NCI-H748 treated with DMSO at 0.1 percent for 48 hours (cell line): ENCODE measurements at places on chromosomes 7 and 10.
A peak's percentile ranks its signal among the peaks of the same experiment; 100 is the strongest.

GRCh38 chr7:53002389-53002788 is 33.0 kb upstream of the POM121L12 start:
- DNase-seq, result no peak

DNA sequence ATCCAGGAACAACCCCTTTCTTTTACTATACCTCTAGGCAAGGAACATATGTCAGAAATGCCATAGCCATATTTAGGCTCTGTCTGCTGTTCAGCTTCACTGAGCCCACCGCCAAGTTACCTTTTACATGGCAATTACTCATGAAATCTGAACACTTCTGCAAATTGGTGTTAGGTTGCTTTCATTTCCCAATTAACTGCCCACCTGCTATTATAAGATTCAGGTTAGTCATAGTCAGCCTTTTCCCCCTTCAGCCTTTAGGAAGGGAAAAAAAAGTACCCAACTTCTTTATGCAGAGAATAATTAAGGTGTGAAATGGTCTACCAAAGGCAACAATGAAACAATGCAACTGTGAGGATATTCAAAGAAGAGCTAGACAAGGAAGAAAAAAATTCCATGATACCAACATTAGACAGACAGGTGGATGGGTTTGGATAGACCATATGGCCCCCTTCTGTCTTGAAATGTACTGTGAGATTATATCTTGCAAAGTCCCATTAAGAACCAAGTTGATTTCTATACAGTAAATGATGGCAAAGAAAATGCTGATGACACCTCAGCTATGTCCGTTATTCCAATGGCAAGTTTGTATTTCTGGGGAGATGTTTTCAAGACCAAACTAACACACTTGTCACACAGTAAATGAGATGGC is 442.1 kb upstream of the NRP1 start:
- DNase-seq, result no peak

- DNase-seq, result no peak
These were observed 373 bp downstream of the PAXIP1 start for GRCh38 chr7:155002411-155003091.

DNA sequence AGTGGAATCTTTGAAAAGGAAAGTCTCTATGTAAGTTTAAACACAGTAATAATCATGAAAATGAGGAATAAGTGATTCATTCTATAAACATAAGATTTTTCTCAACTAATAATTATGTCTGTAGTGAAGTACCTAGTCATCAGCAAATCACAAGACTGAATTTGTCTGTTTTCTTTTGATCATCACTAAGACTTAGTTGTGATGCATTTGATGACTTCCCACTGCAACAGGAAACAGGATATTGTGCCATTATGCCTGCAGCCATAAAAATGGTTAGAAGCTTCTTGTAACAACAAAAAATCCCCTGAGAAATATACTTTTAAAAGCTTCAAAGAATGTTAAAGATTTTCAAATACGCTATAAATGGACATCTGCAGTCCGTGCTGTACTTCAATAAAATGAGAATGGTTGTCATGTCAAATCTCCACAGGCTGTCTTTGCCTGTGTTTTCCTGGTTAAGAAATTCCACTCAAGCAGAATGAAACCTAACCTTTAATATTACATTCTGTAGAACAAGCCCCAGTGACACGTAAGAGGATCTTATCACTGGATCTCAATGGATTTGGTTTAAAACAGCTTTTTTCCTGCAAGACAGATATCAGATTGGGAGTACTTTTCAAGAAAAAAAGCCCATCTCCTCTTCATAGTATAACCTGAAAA is 1262.3 kb upstream of the PHF14 start:
- DNase-seq, result no peak

GRCh38 chr7:48628793-48629349 is 295.5 kb upstream of the CDC14C start:
- no peak for DNase-seq

- no peak for DNase-seq
These were observed 27.7 kb upstream of the TMEM254 start for GRCh38 chr10:80050752-80051151.

DNA sequence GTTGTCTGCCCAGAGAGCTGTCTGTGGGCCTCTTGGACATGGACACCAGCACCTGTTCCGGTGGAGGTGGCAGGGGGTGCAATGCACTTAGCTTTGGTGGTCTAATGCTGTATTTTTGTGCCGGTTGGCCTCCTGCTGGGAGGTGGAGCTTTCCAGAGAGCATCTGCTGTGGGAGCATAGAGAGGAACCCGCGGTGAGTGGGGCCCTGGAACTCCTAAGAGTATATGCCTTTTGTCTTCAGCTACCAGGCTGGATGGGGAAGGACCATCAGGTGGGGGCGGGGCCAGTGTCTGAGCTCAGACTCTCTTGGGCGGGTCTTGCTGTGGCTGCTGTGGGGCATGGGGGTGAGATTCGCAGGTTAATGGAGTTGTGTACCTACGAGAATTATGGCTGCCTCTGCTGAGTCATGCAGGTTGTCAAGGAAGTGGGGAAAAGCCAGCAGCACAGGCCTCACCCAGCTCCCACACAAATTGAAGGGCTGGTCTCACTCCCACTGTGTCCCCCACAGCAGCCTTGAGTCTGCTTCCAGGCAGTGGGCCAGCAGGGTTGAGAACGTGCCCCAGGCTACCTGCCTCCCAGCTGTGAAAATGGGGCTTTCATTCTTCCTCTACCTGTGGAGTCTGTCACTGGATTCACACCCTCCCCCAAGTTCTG is 29.0 kb downstream of the JAKMIP3 start:
- peak; percentile 30 for DNase-seq
